EH (cell line): ENCODE measurements at places on chromosomes 2 and 18.
A peak's percentile ranks its signal among the peaks of the same experiment; 100 is the strongest.

DNA sequence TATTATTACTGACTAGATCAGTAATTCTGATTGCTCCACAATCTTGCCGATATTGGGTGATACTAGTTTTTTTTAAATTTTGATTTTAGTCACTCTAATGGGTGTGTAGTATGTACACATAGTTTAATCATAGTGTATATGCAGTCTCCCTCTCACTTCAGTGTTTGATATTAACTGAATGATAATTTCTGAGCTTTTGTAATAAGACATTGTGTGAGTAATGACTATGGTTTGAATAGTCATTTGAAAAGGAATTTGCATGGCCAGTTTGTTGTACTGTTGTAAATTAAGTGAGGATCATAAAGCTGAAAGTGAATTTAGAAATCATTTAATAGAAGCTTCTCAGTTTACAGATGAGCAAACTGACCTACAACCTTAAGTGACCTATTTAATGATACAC, 33.4 kb downstream of the USP14 start:
- peak; percentile 18 for DNase-seq

GRCh38 chr2:215979620-215980019, 33.7 kb downstream of the MREG start:
- no peak for DNase-seq

DNA sequence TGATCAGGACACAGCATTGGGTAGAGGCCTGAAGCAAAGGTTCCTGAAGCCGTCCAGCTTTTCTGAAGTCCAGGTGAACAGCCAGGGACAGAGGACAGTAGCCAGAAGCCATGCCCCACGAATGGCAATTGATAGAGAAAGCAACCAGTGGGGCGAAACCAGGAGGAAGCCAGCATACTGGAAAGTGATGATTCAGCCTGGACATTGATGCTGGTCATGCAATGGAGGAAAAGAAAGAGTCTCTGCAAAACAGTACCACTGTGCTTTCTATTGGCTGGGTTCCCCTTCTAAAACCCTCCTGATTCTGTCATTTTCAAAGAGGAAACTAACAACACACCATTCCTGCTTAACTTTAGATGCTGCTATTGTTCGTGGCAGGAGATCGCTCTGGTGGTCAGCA, 221.4 kb upstream of the EPAS1 start:
- DNase-seq, result peak; percentile 70

DNA sequence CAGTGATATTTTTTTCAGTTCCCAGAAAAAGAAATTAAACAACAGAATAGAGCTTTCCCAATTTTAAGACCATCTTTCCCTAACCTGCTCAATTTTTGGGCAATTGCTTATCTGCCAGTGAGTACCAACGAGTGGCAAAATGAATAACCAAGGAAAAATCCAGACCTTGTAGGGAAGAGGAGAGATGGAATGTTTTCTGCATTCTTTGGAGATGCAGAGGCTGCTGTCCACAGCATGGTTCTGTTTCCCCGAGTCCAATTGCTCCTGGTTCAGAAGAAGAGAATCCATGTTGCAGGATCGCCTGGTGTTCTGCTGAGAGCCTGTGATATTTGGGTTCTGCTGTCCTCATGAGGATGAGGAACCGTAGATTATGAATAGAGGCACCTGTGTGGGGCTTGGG, 68.2 kb upstream of the MGAT5 start:
- DNase-seq, result peak; percentile 25

GRCh38 chr2:100730290-100730868, 89.6 kb upstream of the NPAS2 start:
- peak; percentile 81 for DNase-seq

DNA sequence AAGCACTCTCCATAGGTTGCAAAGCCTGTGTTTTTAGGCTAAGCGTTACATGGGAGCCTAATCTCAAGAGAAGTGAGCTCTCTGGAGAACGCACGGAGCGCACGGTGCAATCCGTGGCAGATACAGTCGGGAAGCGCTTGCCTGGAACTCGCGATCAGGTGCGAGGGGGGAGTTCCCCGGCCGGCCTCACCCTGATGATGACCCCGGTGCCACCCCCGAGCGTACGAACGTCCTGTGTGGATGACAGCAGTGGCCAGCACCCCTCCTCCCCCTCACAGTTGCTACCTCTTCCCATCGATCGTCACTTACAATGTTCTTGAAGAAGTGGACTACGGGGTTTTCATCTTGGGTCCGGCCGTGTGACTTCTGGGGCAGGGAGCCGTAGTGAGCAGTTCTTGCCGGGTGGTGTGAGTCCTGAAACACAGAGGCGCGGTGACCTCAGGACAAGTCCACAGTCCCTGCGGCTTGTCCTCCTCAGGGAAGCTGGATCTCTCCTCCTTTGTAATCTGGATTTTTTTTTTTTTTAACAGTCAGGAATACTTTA, 142.9 kb downstream of the MBP start:
- no peak for DNase-seq

- DNase-seq, result no peak
These were observed 562.5 kb downstream of the PARD3B start for GRCh38 chr2:205107810-205108209.

DNA sequence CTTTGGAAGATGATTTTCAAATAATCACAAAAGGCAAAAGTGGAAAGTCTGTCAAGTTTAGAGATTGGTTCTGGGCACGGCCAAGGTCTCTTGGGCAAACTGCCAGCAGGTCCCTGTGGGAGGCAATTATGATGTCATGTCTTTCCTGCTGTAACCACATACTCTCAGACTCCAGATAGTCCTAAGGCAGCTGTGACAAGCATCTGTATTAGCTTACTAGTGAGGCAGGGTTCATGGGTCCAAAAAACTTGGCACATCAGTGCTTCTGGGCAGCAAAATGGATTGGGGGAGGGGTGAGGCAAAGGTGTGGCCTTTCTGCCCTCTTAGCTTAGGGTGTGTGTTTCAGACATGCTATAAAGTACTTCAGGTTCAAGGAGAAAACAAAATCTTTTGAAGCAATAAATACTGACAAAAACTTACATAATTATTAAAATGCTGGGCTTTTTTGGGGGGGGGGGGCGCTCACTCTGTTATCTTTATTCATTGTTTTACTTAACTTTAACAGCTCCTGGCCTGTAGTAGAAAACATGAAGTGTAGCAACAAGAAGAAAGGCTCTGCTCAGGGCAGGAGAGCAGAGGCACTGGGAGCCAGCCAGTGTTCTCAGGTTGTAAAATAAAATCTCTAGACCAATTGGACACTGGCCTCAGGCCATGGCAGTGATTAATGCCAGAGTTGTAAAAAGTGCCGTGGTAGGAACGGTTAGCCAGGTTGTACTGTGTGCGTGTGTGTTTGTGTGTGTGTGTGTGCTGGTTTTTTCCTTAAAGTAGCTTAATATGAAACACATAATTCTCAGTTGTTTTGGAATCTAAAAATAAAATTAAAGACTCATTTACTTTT, 14.3 kb upstream of the TANC1 start:
- peak; percentile 84 for DNase-seq

- DNase-seq, result peak; percentile 69
These were observed 120.5 kb downstream of the ZFP36L2 start for GRCh38 chr2:43105586-43106558.

GRCh38 chr2:217751192-217751591, 251.6 kb downstream of the TNS1 start:
- no peak for DNase-seq

DNA sequence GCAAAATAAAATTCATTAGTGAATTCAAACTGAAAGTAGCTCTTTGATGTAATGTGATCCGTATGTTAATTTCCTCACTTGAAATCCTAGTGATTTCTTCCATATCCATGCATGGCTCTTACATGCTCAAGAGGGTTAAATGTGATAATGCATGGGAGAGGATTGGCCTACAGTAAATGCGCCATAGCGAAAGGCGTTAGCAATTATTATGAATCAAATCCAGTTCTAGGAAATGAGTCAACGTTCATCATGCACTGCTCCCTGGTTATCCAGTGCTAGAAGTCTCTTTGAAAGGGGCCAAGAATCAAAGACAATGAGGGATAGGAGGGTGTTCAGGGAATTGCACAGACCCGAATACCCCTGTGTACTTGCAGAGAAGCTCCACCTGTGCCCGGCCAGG, 101.4 kb upstream of the RASGRP3 start:
- DNase-seq, result peak; percentile 26

- DNase-seq, result no peak
These were observed 76.6 kb downstream of the TLK1 start for GRCh38 chr2:171084128-171084527.

DNA sequence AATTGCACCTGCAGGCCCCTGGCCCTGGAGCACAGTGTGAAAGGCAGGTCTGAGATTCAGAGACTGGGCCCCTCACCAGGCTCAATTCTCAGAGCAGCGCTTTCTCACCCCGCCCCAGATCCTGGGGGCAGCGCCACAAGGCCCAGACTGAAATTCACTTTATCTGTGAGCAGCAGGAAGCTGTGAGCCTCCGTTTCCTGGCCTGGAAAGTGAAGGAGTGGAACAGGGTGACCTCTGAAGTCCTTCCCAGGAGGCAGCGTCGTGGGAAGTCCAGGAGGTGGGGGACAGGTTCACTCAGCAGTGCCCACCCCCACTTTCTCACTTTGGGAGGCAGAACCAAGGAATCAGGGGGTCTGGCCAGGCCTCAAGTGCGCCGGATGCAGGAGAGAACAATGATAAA, 235.4 kb downstream of the NDUFA10 start:
- DNase-seq, result no peak

DNA sequence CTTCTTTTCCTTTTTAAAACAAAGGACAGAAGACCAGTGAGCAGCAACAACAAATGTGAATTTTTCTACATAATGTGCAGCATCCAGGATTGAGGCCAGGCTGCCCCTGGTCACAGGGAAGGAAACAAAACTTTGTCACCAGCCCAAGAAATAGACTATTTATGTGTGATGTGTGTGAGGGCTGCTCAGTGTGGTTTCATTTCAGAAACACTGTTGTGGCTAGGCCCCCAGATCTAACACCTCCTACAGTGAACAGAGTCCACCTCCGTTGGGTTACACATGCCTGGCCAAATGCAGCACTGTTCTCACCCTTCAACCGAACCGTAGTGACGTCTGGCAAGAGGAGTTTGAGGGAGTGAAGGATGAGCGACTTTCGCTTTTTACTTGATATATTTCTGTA, 146.3 kb upstream of the RIOK3 start:
- no peak for DNase-seq

DNA sequence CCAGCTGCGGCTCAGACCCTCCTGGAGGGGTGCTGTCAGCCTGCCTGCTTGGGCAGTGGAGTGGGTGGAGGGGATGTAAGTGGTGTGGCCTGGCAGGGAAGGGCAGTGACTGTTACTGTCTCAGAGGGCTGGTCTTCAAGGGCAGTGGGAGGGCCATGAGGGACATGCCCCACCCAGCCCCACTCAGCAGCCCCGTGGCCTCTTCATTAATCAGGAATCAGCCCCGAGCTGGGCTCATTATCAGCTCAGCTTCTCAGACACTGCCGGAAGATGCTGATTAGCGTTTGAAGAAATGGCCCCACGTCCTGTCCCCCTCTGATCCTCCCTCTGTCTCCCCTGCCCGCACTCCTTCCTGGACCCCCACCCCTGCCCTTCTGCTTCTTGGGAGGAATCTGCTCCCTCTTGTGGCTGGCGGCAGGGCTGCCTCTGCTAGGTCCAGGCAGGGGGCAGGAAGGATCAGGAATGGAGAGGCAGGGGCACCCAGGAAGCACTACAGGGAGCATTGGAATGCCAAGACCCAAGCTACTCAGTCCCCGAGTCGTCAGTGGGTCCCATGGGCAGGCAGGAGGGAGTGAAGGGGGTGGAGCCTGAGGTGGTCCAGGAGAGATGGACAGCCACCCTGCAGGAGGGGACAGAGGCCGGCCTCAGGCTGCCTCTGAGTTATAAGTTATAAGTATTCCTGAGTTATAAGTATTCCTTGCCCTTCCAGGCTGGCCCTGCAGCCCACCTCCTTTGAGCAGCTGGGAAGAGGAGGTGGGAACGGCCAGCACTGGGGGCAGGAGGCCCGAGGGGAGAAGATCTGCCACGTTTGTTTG, 7.0 kb downstream of the ASIC4 start:
- peak; percentile 75 for DNase-seq

DNA sequence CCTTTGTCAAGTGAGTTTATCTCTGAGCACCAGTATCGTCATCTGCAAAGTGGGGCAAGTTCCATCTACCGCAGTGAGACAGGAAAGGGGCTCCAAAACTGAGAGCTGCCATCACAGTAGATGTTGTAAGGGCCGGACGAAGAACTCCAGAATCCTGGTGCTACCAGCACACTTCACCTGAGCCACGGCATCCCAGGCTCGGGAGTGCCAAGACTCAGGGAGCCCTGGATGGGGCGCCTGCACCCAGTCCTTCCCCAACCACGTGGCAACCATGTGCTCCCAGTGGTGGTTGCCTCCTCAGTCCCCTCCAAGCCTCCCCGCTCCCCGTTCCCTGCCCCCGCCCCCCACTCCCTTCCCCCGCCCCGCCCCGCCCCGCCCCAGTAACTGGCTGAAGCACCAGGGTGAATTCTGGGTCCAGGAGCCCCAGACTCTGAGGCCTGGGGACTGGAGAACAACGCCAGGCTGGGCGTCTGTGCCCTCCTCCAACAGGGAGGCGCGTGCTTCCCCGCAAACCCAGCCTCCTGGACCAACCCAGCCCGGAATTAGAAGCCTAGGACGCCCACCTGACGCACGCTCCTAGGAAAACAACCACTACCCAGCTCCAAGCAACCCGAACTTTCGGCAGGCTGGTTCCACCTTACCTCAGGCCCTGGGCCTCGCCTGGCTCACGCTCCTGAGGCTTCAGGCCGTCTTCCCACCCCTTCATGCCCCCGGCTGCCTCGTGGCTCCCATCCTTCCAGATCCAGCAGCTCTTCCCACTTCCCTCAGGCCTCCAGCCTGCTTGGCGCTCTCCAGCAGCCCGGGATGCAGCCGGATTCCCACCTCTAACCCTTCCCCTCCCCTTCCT, 67.6 kb downstream of the LAMA3 start:
- DNase-seq, result no peak

GRCh38 chr2:234628953-234629352, 132.1 kb upstream of the ARL4C start:
- DNase-seq, result peak; percentile 24

GRCh38 chr2:28608500-28609424, 112.9 kb downstream of the PLB1 start:
- DNase-seq, result no peak

DNA sequence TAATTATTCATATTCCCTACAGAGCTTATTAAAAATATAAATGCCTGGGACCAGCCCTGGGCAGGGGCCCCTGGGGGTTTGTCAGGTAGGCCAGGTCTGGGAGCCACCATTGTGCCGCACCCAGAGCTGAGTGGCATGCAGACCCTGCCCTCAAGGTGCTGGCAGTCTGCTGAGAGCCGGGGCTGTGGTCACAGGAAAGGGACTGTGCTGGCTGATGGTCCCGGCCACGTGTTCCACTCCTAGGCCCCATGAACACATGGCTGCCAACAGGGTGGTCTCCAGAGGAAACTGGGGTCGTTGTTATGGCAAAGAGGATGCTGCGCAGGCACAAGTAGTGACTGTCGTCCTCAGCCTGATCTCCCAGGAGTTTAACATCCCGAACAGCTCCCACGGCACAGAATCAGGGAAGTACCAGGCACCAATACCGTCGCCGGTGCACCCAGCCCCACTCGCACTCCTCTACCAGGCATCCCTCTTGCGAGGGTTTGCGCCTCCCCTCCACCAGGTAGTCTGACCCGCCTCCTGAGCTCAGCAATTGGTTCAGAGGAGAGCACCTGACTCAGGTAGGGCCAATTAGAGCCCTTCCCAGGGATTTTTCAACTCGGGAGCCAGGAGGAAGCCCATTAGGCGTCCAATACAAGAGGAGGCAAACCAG, 39.2 kb upstream of the BIN1 start:
- DNase-seq, result no peak
